ENCODE measurements at places on chromosomes 5 and 9.

DNA sequence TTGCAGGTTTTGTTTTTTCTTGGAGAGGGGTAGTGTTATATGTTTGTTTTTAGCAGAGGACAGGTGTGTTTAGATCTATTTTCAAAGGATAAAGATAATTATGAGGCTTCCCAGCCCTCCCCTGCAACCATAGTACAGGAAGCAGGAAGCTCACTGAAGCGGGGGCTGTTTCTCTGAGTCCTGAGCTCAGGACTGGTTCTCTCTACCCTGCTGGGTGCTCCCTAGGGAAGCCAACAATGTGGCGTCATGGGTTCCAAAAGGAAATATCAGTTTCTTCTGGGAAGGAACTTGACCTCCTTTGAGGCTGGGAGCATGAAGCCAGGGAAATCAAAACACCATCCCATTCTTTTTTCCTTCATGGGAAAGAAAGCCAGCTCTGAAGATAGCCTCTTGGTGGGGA lies 62.2 kb downstream of the RAD23B start:
- no peak for DNase-seq

GRCh38 chr9:98391867-98392266 lies 136.4 kb upstream of the TBC1D2 start:
- DNase-seq: no peak

- no peak for DNase-seq
Observed at GRCh38 chr9:31588006-31588405, 796.4 kb upstream of the ACO1 start.

GRCh38 chr5:1140171-1140817 lies 28.4 kb upstream of the SLC12A7 start:
- peak; percentile 87 for DNase-seq

GRCh38 chr5:9419794-9420193 lies 126.1 kb downstream of the SEMA5A start:
- DNase-seq: no peak

DNA sequence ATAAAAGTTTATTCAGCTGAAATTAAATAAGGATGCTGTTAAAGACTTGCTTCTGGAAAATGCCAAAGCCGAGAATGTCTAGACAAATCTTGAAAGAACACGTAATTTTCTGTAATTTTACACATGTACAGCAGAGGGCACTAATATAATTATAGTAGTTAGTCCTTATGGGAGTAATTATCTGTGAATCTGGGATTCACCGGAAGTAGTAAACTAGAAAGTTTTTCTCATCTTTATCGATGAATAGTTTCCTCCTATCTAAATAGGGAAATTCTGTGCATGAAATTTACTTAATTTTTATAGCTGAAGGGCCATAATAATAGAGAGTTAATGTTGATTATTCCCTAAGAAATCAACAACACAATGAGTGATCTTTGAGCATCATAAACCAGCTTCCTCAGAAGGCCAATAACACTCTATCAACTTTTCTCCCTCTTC lies 18.4 kb upstream of the CNTLN start:
- no peak for DNase-seq

DNA sequence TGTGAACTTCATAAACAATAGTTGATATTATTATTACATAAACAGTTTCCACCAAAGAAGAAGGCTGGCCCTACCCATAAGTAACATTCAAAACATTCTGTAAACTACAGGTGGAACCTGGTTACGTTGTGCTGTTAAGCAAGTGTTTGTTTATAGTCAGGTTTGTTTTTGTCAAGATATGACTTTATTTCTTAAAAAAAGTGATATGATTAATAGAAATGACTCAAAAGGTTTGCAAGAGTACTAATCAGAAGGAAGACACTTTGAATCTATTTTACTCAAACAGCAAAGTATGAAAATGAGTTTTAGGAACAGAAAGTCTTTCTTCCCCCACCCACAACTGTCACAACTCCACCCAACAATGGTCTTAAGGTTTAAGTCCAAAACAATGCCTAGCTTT lies 220.8 kb downstream of the PLK2 start:
- DNase-seq: no peak

GRCh38 chr9:26813247-26813646 lies 79.4 kb downstream of the CAAP1 start:
- DNase-seq: no peak

- DNase-seq: no peak
Observed at GRCh38 chr5:180353980-180354452, 880 bp upstream of the GFPT2 start.

DNA sequence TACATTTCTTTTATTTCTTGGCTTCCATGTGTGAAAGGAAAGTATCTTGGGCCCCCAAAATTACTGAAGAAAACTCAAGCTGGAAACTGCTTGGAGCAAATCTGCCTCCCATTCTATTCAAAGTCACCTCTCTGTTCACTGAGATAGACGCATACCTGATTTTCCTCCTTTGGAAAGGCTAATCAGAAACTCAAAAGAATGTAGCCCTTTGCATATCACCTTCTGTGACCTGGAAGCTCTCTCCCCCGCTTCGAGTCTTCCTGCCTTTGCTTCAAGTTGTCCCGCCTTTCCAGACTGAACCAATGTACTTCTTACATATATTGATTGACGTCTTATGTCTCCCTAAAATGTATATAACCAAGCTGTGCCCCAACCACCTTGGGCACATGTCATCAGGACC lies 5.0 kb upstream of the RXFP3 start:
- no peak for DNase-seq

DNA sequence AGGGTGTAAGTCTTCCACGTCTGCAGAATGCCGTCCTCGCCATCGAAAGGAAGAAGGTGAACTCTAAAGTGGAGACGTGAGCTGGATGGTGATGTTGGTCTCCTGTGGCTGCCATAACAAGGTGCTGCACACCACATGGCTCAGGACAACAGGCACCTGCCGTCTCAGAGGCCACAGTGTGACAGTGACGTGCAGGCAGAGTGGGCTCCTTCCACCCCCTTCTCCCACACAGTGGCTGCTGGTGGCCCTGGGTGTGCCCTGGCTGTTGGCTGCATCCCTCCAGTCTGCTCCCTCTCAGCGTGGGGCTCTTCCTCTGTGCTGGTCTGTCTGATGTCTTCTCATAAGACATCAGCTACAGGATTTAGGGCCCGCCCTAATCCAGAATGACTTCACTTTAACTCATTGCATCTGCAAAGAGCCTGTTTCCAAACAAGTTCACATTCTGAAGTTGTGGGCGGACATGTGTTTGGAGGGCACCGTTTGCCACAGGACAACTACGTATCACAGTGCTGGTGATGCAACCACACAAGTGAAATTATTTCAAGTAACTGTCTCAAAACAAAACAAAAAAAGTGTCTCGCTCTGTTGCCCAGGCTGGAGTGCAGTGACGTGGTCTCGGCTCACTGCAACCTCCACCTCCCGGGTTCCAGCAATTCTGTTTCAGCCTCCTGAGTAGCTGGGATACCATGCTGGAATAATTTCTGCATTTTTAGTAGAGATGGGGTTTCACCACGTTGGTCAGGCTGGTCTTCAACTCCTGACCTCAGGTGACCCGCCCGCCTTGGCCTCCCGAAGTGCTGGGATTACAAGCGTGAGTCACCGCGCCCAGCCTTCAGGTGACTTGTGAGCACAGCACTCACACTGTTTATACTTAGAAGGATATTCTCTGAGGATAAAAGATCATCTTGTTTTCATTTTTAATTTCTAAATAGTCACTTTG lies 31.2 kb upstream of the CLPTM1L start:
- DNase-seq: no peak

GRCh38 chr5:103258368-103258956 lies at the start of gene MACIR:
MACIR (plus strand) TSS chr5:103258763; CDS start chr5:103275920, 17,157 bp downstream.
- DNase-seq: peak; percentile 96

DNA sequence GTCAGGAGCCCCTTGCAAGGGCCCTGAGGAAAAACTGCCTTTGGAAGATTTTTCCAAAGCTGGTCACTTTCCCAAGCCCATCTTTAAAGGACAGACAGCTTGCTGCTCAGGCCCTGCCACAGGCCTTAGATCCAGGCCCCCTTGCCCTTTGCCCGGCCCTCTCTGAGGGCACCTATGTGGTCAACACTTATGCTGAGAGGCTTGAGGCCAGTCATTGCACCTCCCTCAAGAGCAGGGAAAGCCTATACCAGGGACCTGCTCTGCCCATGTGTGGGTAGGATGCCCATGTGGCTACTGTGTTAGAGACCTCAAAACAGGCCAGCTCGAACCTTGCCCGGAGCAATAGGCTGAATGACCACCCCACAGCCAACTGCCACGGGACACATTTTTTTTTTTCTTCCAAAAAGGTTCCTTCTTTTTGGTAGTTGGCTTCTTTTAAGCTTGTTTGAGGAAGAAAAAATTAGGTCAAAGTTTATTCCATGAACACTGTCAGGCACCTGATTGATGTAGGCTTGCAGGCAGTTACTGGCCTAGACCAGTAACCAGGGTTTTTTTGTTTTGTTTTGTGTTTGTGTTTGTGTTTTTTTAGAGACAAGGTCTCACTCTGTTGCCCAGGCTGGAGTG lies 3.8 kb downstream of the TCF7 start:
- no peak for DNase-seq

DNA sequence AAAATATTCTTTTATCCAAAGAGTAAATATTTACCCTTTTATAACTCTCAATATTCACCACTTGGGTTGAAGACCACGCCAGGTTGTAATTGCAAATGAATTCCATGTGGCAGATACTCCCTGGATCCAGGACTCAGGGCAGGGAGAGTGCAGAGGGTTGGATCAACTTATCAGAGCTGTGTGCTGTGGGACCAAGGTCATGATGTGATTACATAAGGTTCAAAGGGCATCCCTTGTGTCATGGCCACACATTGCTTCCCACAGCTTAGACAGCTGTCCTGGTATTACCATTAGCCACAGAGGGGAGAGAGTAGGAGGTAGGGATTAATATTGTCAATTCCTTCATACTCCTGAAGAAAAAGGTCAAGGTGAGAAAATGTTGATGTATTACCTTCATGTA lies 133.9 kb downstream of the JAKMIP2 start:
- no peak for DNase-seq

GRCh38 chr5:166708291-166708690 lies 1583.2 kb upstream of the WWC1 start:
- no peak for DNase-seq

DNA sequence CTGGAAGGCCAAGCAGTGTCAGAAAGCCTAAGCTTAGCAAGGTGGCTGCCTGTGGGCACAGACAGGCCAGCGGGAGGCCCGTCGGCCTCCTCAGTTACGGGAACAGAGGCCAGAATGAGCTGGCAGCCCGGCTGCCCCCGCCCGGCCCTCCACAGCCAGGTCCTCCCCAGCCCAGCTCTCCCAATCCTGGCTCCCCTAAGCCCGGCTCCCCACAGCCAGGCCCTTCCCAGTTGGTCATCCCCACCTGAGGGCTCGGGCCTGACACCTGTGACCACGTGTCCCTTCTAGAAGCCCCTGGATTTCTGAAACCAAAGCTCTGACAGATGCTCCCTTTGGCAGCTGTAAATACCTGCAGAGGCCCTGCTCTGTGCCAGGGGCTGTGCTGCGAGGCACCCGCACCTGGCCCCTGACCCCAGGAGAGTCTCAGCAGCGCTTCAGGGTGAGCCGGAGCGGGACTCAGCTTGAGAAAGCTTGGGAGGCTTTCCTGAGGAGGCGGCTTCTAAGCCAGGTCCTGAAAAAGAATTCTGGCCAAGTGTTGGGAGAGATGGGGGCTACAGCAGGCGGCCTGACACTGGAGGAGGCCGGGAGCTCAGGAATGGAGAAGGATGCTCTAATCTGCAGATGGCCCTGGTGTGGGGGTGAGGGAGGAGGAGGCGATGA lies 80.4 kb upstream of the OLFM1 start:
- DNase-seq: no peak

GRCh38 chr5:68240771-68241170 lies 25.2 kb downstream of the PIK3R1 start:
- DNase-seq: no peak

DNA sequence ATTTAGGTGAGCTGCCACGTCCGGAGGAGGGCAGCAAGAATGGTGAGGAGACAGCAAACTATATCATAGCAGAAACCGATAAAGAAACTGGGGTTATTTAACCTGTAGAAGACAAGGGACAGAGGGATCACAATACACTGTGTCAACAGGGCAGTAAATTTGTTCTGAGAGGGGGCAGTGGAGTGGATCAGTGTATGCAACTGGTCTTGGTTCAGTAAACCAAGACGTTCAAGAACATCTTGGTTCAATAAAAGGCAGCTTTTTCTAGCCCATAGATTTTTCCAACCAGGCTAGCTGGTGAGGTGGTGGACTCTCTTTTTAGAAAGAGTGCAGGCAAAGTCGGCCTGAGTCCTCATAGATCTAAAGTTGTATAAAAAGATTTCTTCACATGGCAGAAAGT lies 55.3 kb downstream of the PLAC8L1 start:
- DNase-seq: no peak

- DNase-seq: peak; percentile 80
Observed at GRCh38 chr5:16617274-16617968, 624 bp upstream of the RETREG1 start.

GRCh38 chr9:109270971-109271925 lies 49.6 kb downstream of the EPB41L4B start:
- DNase-seq: no peak

- DNase-seq: no peak
Observed at GRCh38 chr5:33824516-33825195, 67.1 kb downstream of the ADAMTS12 start.

- no peak for DNase-seq
Observed at GRCh38 chr5:4229414-4230292, 634.0 kb downstream of the IRX1 start.

- no peak for DNase-seq
Observed at GRCh38 chr9:14945351-14945750, 35.1 kb upstream of the FREM1 start.

DNA sequence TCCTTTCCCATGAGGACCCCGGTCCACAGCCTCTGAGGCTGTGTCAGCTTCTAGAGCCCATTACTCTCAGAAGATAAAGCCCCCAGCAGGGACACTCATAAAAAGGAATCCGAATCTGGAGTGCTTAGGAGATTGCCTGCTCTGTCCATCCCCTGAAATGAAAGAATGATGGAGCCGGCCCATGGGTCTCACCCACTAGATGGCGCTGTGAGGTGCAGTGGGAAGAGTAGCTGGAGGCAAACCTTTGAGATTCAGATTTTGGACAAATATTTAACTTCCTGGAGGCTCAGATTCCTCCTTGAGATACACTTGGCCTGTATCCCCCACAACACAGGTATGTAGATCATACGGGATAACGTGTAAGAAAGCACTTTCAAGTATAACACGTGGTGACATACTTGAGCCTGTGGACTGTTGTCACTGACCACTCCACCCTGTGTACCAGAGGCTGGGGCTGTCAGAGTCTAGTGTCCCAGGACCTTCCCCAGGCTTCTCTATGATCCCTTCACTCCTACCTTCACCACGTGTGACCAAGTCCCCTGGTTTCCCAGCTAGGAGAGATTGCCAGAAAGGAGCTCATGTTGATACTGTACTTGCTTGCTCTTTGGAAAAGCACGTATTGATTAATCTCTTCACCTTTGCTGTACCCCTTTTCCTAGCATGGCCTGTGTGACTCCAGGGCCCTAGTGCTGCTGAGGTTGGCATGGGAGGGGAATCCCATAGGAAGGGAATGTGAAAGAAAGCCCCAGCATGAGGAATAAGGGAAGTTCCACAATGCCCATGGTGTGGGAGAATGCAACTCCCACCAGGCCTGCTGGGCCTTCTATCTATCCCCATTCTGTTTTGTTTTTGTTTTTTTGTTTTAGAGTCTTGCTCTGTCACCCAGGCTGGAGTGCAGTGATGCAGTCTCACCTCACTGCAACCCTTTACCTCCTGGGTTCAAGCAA lies 32.1 kb downstream of the TRMO start:
- DNase-seq: peak; percentile 87
